ENCODE measurements at places on chromosomes 11 and 22. TPM values are rescaled to one million over a fixed set of nuclear protein-coding genes. Genes with fewer than 3 reads are reported as not detected.
A peak's percentile ranks its signal among the peaks of the same experiment; 100 is the strongest.

DNA sequence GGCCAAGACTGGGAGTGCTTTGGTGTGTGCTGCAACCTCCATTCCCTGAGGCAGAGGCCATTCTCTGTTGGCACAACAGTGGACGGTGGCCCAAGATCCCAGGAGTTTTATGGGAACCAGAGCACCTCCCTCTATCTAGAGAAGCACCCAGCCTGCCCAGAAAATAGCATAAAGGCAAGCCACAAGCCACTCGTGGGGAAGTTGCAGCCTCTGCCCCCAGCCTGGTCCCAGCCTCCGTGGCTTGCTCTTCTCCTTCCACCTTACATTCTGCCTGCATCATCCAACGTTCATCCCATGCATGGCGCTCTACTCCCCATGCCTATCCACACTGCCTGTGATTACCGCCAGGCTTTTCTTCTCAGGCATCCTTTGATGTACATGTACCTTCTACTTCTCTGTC, 15.8 kb downstream of the IL17RA start:
- DNase-seq, result no peak

DNA sequence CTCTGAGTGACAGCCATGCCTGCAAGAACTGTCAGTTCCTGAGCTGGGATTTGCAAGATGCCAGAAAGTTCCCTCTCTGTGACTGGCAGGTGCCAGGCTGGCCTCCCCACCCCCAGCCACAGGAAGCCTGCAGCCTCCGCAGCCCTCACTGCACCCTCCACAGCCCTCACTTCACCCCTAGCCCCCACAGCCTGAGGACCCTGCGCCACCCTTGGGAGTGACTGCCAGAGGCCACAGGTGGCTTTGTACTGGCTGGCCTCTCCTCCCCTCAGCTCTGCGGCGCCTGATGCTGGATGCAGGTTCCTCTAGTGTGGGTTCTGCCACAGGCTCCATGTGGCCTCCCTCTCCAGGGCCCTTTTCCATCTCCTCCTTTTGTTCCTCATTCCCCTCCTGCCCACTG, 28.7 kb downstream of the MPPED1 start:
- DNase-seq, result no peak

DNA sequence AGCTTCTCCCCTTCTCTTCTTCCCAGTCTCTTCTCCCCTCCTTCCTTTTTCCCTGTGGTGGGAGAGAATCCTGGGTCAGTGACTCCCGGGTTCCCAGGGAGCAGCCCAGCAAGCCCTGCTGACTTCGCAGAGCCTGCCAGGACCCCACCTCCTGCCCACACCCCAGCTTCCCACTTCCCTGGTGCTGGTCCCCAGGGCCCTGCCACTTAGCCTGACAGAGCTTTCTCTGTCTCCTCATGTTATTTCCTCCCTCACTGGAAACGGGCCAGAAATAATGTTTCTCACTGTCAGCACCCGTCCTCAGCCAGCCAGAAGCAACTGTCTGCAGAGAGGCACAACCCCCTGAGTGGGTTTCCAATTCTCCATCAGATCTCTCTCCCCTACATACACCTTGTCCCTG, 27.1 kb downstream of the C11orf96 start:
- peak; percentile 56 for DNase-seq

DNA sequence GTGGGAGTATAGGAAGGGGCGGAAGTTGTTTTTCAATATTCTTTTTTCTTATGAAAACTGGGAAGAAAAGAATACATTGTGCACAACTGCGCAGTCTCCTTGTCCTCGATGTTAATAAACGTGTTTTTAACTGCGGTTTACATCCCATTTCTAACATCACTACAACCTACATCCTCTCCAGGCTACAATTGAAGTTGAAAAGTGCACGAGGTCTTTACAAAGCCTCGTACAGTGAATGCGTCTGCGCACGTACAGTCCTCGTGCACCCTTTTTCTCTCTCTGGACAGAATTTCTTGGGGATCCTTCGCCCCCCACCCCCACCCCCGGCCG, 102.4 kb downstream of the WT1 start:
- no peak for DNase-seq

The MICAL2 gene
- 237 TPM for total RNA-seq

The HEPN1 gene
- not detected for total RNA-seq

DNA sequence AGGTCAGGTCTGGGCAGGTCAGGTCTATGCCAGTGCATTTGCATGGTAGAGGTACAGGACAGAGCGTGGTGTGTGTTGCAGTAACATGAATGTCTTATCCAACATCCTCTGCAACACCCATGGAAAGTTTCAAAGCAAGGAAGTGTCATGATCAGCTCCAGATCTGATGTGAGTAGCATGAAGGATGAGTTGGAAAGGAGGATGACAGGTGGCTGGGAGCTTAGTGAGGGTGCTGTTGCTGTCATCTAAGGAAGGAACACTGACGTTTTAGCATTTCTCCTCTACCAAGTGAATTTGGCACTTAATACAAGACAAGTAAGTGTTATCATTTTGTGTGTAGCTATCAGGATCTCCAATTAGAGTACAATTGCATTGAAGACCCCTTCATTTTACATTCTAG, 65.1 kb downstream of the GRK3 start:
- DNase-seq, result no peak

GRCh38 chr11:111946499-111946898, 9.4 kb downstream of the DIXDC1 start:
- no peak for DNase-seq

The GNAZ gene
- 13.7 TPM for total RNA-seq

DNA sequence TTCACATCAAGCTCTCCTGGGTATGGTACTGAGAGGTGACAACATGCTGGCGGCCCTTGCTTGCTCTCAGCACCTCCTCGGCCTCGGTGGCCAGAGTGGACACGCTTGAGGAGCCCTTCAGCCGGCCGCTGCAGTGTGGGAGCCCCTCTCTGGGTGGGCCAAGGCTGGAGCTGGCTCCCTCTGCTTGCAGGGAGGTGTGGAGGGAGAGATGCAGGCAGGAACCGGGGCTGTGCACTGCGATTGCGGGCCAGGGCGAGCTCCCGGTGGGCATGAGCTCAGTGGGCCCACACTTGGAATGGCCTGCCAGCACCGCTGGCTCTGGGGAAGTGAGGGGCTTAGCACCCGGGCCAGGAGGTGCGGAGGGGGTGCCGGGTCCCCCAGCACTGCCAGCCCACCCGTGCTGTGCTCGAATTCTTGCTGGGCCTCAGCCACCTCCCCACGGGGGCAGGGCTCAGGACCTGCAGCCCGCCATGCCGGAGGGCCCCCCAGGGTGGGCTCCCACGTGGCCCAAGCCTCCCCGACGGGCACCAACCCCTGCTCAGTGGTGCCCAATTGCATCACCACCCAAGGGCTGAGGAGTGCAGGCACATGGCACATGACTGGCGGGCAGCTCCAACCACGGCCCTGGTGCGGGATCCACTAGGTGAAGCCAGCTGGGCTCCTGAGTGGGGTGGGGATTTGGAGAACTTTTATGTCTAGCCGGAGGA, 106.2 kb downstream of the RAB38 start:
- DNase-seq, result no peak

DNA sequence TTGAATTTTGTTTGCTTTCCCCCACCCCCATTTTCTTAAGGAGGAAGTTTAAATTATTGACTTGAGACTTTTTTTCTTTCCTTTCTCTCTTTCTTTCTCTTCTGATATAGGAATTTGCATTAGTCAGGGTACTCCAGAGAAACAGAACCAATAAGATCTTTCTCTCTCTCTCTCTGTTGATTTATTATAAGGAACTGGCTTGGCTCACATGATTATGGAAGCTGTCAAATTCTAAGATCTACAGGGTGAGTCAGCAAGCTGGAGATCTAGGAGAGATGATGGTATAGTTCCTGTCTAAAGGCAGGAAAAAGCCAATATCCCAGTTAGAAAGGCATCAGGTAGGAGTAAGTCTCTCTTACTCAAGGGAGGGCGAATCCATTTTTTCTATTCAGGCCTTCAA, 64.0 kb downstream of the CCDC81 start:
- DNase-seq, result no peak

GRCh38 chr11:2725368-2726300, 25.8 kb upstream of the KCNQ1OT1 start:
- DNase-seq, result no peak

- no peak for DNase-seq
Observed at GRCh38 chr11:35013514-35014233, 97.3 kb downstream of the PDHX start.

- DNase-seq, result no peak
Observed at GRCh38 chr11:111782109-111782741, 16.0 kb upstream of the PPP2R1B start.

DNA sequence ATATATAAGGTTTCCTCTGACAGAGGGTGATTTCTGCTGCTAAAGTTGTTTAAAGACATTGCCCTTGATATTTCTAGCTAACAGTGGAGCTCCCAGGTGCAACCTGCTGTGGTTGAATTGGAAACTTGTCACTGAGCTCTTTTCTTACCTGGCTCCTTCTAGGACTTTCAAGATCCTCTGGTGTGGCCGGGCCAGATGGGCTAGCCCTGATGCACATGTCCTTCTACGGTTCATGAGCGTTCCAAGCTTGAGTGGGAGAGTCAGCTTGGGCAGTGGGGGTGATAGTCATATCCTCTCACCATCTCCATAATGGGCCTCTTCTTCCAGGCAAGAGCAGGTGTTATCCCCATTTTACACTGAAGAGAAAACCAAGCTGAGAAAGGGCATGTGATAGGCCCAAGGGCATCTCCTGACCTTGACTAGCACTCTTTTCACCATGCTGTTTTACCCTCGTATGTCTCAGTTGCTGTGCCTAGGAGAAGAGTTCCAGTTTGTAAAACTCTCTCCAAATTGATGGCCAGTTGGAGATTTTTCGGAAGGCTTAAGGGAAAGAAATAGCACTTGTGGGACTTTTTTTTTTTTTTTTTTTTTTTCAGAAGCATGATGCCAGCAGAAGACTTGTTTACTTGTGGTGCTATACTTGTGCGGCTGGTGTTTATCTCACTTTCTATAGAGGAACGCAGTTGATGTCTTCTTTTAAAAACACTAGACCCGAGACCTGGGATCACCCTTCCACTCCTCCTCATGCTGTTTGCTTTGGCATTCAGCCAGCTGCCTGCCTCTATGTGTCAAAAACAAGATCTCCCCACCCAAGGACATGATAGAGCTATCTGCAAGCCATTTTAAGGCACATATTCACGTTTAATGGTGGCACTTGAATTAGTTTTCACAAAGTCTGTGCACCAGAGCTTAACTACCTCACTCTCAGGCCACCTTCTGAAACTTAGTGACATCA, 32.6 kb downstream of the TEAD1 start:
- no peak for DNase-seq

DNA sequence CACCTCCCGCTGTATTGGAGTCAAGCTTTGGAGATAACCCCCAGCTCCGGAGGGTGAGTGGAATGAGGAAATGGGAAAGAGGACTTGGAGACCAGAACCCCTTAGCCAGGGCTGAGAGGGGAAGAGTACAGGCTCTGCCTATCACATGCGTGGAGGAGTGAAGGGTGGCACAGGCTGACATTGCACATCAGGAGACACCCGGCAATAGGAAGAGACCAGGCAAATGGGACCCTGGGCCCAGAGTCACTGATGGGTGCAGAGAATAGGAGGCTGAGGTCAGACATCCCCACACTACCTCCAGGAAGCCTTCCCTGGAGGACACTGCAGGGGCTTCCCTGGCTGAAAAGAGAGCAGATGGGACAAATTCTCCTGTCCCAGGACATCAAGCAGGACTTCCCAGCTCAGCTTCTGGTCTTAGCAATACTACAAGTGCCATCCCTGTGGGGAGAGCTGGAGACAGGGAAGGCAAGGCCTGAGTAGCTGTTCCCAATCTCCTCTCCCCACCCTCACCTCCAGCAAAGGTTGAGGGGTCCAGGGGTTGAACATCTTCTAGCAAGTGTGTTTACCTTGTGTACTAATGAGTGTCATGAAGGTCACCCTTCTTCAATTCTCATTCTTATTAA, 160.7 kb downstream of the BUD13 start:
- no peak for DNase-seq

The BIRC3 gene
- 2.8 TPM for total RNA-seq

The SPA17 gene
- not detected for total RNA-seq

The IFITM10 gene
- total RNA-seq, result 2.9 TPM

The SLC5A1 gene
- not detected for total RNA-seq

DNA sequence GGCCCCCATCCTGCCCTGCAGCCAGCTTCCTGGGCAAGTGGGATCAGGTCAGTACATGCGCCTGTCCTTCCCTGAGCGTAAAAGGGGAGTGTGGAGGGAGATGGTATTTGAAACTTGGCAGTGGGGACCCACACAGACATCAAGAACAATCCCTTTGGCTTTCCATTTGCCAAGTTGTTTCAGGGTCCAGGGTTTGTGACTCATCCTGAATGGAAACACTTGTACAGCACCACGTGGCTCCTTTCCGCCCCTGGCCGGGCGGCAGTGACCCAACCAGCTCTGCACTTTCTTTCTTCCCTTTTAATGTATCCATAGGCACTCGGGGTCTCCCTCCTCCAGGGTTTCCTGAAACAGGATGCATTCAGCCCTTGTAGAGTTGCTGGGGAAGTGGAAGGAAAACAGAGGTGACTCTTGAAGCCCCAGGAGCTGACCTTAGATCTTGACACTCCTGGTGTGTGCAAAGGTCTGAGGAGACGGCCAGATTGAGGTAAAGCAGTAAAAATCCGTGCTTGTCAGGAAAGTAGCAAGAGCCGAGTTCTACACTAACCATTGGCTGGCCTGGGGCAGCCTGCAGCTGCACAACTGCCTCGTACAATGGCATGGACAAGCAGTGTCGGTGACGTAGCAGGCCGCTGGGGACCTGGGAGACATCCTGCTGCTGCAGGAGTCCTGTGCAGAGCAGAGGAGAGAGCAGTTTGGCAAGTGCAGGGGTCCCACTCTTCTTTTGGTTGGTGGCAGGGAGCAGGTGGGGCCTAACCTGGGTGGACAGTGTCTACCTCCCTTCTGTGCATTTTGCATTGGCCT, 189.8 kb downstream of the SNX19 start:
- DNase-seq, result no peak
